Substantia nigra (tissue), 51 donors: ENCODE measurements at places on chromosomes 7 and 10.

DNA sequence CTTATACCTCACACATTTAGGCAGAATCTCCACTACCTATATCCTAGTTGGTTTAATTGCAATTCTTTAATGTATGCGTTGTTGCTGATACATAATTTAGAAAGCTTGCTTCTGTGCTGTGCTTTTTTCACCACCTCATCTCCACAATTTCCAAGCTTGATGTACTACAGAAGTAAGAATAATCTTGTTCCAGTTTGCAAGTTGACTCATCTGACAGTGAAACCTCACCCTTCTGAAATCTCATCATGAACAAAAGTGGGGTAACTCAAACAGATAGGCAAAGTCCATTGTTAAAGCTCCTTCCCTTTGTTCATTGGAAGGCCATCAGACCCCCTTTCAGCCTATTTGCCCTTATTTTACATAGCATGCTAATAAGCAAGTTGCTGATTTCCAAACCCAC is 13.6 kb downstream of the EIF4EBP2 start:
- no peak for DNase-seq

GRCh38 chr7:1946773-1947450 is 276.8 kb downstream of the ELFN1 start:
- no peak for DNase-seq

GRCh38 chr7:15922002-15922401 is 235.5 kb upstream of the MEOX2 start:
- DNase-seq = no peak

GRCh38 chr7:101816595-101817470 is 593 bp upstream of the CUX1 start:
- peak; percentile 25 for DNase-seq
